Renal pelvis (tissue), 12 donors: ENCODE measurements at places on chromosomes 4 and X. TPM values are rescaled to one million over a fixed set of nuclear protein-coding genes. Genes with fewer than 3 reads are reported as not detected.

- DNase-seq: no peak
Measured at GRCh38 chrX:95733426-95733825, 951.2 kb upstream of the DIAPH2 start.

- no peak for DNase-seq
Measured at GRCh38 chrX:153848325-153848724, 18.0 kb upstream of the PDZD4 start.

GRCh38 chrX:31609130-31609529 is 537.3 kb upstream of the FTHL17 start:
- no peak for DNase-seq

GRCh38 chr4:6964858-6965257 is 55.2 kb downstream of the TBC1D14 start:
- no peak for DNase-seq

DNA sequence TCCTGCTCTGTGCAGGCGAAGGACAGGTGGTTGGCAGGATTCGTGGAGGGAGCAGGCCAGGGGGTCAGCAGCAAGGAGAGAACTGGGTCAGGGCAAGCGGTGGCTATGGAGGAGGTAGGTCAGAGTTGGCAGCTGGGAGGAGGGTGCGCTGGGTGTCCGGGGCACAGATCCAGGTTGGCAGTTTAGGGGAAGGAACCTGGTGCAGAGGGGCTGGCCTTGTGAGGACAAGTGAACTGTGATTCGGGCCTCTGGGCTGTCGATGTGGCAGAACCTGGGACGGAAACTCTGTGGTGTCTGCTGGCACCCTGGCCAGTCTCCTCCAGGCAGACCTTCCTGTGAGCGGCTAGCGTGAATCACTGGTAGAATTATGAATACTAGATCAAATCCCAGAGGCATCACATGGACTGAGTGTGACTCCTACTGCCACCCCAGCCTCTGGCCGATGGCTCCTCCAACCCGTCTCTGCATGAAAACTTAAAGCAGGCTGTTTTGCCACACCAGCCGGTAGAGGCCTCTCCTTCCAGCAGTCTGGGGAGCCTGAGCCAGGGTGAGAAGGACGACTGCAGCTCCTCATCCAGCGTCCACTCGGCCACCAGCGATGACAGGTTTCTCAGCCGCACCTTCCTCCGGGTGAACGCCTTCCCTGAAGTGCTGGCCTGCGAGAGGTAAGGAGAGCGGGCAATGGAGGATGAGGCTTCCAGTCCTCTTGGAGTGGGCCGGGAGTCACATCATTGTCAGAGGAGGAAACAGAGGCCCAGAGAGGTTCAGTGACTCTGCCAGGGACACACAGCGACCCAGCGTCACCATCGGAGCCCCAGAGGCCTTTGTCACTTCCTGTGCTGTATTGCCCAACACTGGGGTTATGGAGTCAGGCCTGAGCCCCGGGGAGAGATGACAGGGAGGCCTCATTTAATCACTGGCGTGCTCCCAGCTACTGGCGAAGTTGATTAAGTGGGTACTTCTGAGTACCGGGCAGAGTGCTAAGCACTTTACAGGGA is 20.3 kb downstream of the EVC start:
- DNase-seq: no peak

- DNase-seq: peak; percentile 86
Measured at GRCh38 chrX:129932016-129932820, 26.3 kb downstream of the UTP14A start.

DNA sequence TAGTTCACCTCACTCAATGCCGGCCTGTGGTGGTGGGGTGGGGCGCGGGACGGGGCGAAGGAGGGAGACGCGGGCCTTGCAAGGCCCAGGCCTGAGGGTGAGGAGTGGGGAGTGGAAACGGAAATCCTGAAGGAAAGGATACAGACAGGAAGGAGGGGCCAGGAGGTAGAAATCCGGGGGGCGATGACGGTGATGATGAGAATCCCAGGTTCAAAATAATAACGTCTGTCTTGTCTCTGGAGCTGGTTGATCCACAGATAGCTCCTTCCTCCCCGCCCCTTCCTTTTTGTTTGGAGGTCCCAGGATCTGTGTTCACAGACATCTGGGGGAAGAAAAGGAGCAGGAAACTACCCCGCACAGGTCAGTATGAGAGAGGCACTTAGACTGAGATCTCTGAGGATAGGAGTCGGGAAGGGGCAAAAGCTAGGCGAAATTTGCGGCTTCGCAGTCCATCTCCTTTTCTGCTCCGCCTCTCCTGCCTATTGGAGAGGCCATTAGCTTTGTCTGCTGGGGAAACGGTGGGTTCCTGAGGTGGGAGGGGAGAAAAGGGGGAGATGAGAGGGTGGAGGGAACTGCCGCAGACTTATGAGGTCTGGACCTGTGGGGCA is 746 bp downstream of the TCEAL7 start:
- DNase-seq: peak; percentile 51

DNA sequence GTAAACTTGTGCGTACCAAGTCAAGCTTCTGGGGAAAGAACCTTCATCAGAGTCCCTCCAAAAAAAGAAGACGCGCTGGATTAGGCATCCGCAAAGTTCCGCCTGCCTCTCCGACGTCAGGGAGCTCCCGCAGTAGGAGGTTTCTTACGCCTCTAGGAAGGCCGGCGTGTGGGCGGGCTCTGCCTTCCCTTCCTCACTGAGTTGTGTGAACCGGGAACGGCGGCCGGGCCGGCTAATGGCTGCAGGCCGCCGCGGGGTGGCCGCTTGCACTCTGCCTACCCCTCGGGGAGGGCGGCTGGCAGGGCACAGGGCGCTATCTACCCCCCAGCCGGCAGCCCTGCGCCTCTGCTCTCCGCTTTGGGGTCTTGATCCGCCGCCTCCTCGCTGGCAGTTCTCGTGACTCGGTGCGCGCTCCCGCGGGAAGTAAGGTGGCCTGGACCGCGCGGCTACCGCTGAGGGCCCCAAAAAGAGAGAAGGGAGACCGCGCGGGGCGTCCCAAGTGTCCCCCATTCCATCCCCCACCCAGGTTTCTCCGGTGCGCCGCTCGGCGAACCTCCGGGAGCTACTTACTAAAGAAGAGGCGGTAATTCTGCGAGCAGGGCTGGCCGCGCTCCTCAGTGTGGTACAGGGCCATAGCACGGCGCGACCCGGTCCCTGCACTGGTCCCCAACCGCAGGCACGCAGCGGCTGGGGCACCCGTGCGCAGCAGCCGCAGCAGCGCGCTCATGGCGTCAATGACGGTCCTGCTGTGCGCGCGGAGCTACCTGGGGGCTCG is at the start of gene PPA2:
Gene PPA2, minus strand, starts transcription at position 739 of the 775 bp plus-strand sequence. Its CDS starts 12 bp downstream, at position 727.
- DNase-seq: peak; percentile 88

GRCh38 chrX:13719192-13719856 is 15.1 kb downstream of the TRAPPC2 start:
- no peak for DNase-seq

GRCh38 chrX:68699960-68700746 is 52.7 kb downstream of the STARD8 start:
- DNase-seq: no peak

GRCh38 chrX:11664211-11665167 is 1.2 kb downstream of the ARHGAP6 start:
- no peak for DNase-seq

DNA sequence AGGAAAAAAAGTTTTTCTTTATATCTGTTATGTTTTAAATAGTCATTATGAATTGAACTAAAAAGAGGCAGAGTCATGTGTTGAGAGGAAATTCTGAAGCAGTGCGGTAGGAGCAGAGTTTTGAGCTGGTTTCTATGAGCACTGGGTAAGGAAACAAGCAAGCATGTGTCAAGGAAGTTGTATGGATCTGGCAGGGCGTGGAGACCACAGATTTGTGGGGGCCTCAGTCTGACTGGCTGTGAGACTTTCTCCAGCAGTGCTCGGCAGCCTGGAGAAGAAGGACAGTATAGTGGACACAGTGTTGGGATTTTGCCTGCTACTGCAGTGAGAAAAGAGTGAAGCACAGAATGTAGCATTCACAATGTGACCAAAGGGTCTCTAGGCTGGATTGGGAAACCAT is 399.1 kb downstream of the INPP4B start:
- DNase-seq: no peak

DNA sequence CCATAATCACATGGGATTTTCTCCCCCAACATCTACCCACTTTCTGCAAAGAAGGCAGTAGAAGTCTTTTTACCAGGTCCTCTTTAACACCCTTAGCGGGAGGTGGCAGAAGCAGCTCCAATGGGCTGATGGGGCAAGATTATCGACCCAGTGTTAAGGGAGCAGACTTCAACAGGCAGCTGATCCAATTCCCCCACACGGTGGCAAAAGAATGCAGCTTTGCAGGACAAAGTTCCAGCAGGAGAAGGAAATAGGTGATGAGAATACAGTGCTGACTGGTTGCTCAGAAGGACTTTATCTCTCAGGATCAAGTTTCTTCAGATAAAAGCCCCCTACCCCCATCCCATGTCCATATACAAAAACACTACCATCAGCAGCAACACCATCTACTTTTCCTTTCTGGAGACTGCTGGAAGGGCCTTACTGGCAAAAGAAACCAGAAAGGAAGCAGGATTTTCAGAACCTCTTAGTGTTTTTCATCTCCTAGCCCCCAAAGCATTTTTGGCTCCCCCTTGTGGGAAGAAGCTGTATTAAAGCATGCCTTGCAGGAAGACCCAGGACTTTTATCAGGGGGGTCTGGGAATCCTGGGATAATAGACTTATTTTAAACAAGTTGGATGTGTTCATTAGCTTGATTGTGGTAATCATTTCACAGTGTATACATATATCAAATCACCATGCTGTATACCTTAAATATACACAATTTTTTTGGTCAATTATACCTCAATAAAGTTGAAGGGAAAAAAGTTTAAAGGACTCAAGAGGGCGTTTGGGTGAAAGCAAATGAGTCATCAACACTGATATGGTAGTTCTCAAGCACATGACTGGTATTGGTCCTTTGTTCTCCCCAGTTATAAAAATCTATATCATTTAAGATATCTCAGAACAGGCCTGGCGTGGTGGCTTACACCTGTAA is 146.4 kb downstream of the GPC3 start:
- peak; percentile 36 for DNase-seq

- no peak for DNase-seq
Measured at GRCh38 chr4:2375427-2375826, 43.0 kb downstream of the ZFYVE28 start.

GRCh38 chrX:133403984-133404383 is 11.3 kb downstream of the GPC4 start:
- no peak for DNase-seq

GRCh38 chrX:56600141-56600540 is 36.7 kb downstream of the UBQLN2 start:
- no peak for DNase-seq

DUX4 gene
- 0.33 TPM for polyA plus RNA-seq

TKTL1 gene
- 0.54 TPM for polyA plus RNA-seq

PPEF2 gene
- polyA plus RNA-seq: 0.04 TPM

DMP1 gene
- polyA plus RNA-seq: 0.07 TPM

CLDN22 gene
- 0.54 TPM for polyA plus RNA-seq

EFHC2 gene
- polyA plus RNA-seq: 7.1 TPM

ANXA5 gene
- polyA plus RNA-seq: 389 TPM
